ENCODE measurements at places on chromosomes 5 and 9.

DNA sequence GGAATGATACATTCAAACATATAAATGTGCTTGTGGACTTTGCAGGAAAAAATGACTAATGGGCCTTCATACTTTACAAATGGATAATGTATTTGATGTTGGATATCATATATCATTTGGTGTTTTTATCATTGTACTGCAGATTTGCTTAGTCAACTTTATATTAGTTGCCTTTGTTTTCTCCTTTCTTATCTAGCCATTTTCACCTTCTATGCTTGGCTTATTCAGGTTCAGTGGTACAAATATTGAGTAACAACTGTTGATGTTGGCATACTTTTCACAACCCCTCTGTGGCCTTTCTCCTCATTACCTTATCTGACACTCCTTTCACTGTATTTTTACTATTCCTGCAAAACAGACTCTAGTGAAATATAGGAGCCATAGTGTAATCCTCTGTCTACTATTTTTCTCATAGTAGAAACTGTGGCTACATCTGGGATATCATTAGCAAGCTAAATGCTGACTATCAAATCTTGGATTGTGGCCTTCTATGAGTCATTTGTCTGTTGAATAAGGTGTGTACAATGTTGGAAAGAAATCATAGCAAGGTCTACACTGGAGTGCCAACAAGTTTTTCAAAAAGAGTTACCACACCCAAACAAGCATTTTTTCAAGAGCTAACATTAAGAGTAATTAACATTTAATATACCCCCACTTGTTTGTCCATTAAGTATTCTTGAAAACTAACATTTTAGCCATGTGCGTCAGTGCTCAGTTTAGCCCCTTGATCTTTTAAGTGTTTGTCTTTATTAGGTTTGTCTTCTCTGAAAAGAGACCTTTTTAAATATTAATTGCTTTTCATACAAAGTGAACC is 330.1 kb downstream of the ADGRV1 start:
- no peak overlapping the region for H3K27ac ChIP-seq
- no peaks in the 10 kb centered on the region for H3K27me3 ChIP-seq
- no peak overlapping the region for H3K4me3 ChIP-seq
- DNase-seq = no peak
- H3K4me1 ChIP-seq = no peaks in the 10 kb centered on the region
- no peaks in the 10 kb centered on the region for H3K36me3 ChIP-seq

GRCh38 chr5:32581010-32581785 is 4.2 kb upstream of the SUB1 start:
- peaks cover 5% of the 10 kb centered on the region for H3K36me3 ChIP-seq
- no peak for DNase-seq
- H3K4me3 ChIP-seq = no peak overlapping the region
- peaks cover 49% of the 10 kb centered on the region for H3K4me1 ChIP-seq
- no peak overlapping the region for H3K27ac ChIP-seq

DNA sequence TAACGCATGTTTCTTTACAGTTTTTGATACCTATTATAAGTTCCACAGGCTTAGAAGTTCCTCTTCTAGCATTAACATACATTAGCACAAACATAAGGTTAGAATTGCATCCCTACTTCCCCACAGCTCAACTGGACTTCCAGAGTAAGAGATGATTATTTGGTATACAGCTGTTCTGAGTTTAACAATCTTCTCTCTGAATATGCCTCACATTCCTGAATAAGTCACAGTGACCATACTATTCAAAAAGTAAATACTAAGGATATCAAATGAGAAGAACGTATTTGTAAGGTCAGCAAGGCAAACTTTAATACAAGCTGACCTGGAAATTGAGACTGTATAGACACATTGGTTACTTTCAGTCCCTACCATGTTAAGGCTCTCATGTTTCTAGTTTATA is 21.3 kb downstream of the NR6A1 start:
- H3K36me3 ChIP-seq = no peaks in the 10 kb centered on the region
- no peak for DNase-seq
- no peak overlapping the region for H3K27ac ChIP-seq
- no peak overlapping the region for H3K4me3 ChIP-seq
- H3K27me3 ChIP-seq = peaks cover 20% of the 10 kb centered on the region

GRCh38 chr9:83981126-83981871 is 694 bp downstream of the RMI1 start:
- H3K27me3 ChIP-seq = peaks cover 4% of the 10 kb centered on the region
- H3K36me3 ChIP-seq = peaks cover 39% of the 10 kb centered on the region
- H3K4me1 ChIP-seq = peaks cover 41% of the 10 kb centered on the region
- peak overlapping the region; percentile 99 for H3K27ac ChIP-seq

- H3K4me3 ChIP-seq = no peak overlapping the region
- DNase-seq = no peak
- H3K4me1 ChIP-seq = no peaks in the 10 kb centered on the region
- no peaks in the 10 kb centered on the region for H3K36me3 ChIP-seq
- H3K27ac ChIP-seq = no peak overlapping the region
Observed at GRCh38 chr5:107253246-107253645, 417.5 kb downstream of the EFNA5 start.

GRCh38 chr5:144205141-144205551 is 34.5 kb downstream of the KCTD16 start:
- H3K4me1 ChIP-seq = peaks cover 4% of the 10 kb centered on the region
- H3K36me3 ChIP-seq = no peaks in the 10 kb centered on the region
- DNase-seq = no peak
- no peak overlapping the region for H3K27ac ChIP-seq
- H3K27me3 ChIP-seq = peaks cover 34% of the 10 kb centered on the region
- no peak overlapping the region for H3K4me3 ChIP-seq

DNA sequence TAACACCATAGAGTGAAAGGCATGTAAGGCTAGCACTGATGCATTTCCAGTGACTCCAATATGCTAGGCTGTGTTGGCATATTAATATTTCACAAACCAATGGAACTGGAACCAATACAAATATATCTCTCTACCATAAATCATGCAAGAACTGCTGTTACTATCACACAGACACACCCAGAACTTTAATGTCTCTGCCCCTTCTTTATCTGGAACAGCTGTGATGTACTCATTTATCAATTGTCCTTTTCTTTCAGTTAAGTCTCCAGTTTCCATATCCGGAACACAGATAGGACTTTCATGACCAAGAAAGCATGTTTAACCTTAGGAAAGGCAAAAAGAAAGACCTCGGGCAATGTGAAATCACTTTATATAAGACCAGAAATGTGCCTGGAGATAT is 70.3 kb downstream of the SPTLC1 start:
- H3K4me3 ChIP-seq = no peak overlapping the region
- no peak overlapping the region for H3K27ac ChIP-seq
- peaks cover 68% of the 10 kb centered on the region for H3K36me3 ChIP-seq
- no peak for DNase-seq

GRCh38 chr5:79612667-79613198 is 492 bp downstream of the TENT2 start:
- peak overlapping the region; percentile 92 for H3K4me3 ChIP-seq
- H3K4me1 ChIP-seq = peaks cover 33% of the 10 kb centered on the region
- H3K27me3 ChIP-seq = peaks cover 4% of the 10 kb centered on the region
- peaks cover 43% of the 10 kb centered on the region for H3K36me3 ChIP-seq

GRCh38 chr9:79447762-79448161 is 124.0 kb upstream of the TLE4 start:
- no peak overlapping the region for H3K27ac ChIP-seq
- no peaks in the 10 kb centered on the region for H3K4me1 ChIP-seq
- no peaks in the 10 kb centered on the region for H3K36me3 ChIP-seq
- H3K27me3 ChIP-seq = no peaks in the 10 kb centered on the region

DNA sequence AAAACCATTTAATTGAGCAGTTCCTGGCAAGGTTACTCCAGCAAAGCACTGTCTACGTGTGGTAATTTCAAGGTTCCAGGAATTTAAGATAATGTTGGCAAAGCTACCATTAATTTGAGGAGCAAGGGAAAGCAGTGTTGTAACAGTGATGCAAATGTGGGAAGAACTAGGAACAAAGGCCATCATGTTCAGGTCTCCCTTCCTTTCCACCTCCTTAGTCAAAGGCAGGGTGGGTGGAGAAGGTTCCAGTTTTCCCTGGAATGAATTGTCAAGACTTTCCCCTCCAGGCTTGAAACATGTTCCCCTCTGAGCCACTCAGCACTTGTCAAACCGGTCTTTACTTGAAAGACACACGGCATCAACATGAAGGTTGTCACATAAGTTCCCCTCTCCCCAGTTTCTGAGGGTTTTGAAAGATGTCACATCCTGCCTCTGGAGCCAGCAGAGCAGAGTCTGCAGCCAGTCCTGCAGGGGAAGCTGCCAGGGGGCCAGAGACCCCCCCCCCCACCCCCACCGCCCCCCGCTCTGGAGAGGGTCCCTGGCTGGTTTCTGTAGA is 226.0 kb downstream of the GAS1 start:
- DNase-seq = no peak
- no peak overlapping the region for H3K27ac ChIP-seq
- no peaks in the 10 kb centered on the region for H3K4me1 ChIP-seq
- H3K4me3 ChIP-seq = no peak overlapping the region
- H3K27me3 ChIP-seq = no peaks in the 10 kb centered on the region

DNA sequence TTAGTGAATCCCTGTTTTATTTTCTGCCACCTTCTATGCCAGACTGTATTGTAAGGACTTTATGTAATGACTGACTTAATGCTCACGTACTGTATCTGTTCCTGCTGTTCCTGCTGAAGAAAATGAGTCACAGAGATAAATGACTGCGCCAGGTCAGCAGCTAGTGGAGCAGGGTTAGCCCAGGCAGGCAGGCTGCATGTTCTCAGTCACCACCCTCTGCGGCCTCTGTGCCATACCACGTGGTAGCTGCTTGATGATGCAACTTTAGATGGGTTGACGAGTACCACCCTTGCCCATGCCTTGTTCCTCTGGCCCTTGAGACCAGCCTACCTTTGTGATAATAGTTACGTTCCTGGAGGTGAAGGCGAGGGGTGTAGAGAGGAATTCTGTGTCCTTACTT is 161.9 kb downstream of the TRIO start:
- no peak for DNase-seq
- H3K27me3 ChIP-seq = peaks cover 9% of the 10 kb centered on the region
- H3K27ac ChIP-seq = no peak overlapping the region
- H3K36me3 ChIP-seq = no peaks in the 10 kb centered on the region

GRCh38 chr5:58718269-58718978 is 135.5 kb downstream of the RAB3C start:
- H3K27ac ChIP-seq = no peak overlapping the region
- H3K36me3 ChIP-seq = no peaks in the 10 kb centered on the region
- H3K27me3 ChIP-seq = peaks cover 8% of the 10 kb centered on the region
- H3K4me1 ChIP-seq = no peaks in the 10 kb centered on the region

GRCh38 chr9:81759680-81760215 is 70.4 kb upstream of the TLE1 start:
- H3K4me3 ChIP-seq = no peak overlapping the region
- no peak for DNase-seq
- H3K27me3 ChIP-seq = no peaks in the 10 kb centered on the region
- H3K27ac ChIP-seq = no peak overlapping the region

DNA sequence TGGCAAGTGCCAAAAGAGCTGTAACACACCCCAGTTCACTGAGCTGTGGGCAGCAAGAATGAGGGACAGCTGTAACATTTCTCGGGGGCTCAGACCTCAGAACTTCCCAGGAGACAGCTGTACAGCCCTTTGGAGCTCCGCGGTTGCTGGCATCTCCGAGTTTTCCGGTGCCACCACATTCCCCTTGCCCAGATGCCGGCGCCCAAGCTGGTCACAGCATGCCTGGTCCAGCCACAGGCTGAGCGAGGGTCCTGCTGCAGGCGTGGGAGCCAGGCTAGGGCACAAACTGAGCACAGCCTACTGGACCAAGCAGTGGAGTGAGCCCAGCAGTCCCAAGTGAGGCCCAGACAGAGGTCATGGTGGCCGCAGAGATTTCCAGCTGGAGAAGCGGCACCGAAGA is 797.7 kb upstream of the EDIL3 start:
- H3K36me3 ChIP-seq = no peaks in the 10 kb centered on the region
- no peaks in the 10 kb centered on the region for H3K27me3 ChIP-seq
- DNase-seq = no peak
- H3K27ac ChIP-seq = no peak overlapping the region
- no peaks in the 10 kb centered on the region for H3K4me1 ChIP-seq

- no peak overlapping the region for H3K27ac ChIP-seq
- H3K36me3 ChIP-seq = no peaks in the 10 kb centered on the region
- H3K4me1 ChIP-seq = peaks cover 5% of the 10 kb centered on the region
- no peak overlapping the region for H3K4me3 ChIP-seq
- peaks cover 38% of the 10 kb centered on the region for H3K27me3 ChIP-seq
Observed at GRCh38 chr9:135108831-135109510, 21.5 kb downstream of the OLFM1 start.

- H3K27ac ChIP-seq = peak overlapping the region; percentile 14
- H3K4me3 ChIP-seq = no peak overlapping the region
- H3K27me3 ChIP-seq = peaks cover 57% of the 10 kb centered on the region
Observed at GRCh38 chr5:176870110-176870591, 29.0 kb downstream of the HK3 start.

GRCh38 chr9:19288081-19288480 is 57.6 kb downstream of the DENND4C start:
- H3K4me3 ChIP-seq = no peak overlapping the region
- H3K36me3 ChIP-seq = peaks cover 32% of the 10 kb centered on the region
- no peak overlapping the region for H3K27ac ChIP-seq
- no peaks in the 10 kb centered on the region for H3K27me3 ChIP-seq
- H3K4me1 ChIP-seq = no peaks in the 10 kb centered on the region
- no peak for DNase-seq

GRCh38 chr9:33341182-33341581 is 50.9 kb downstream of the NFX1 start:
- H3K27ac ChIP-seq = no peak overlapping the region
- no peaks in the 10 kb centered on the region for H3K27me3 ChIP-seq
- no peak overlapping the region for H3K4me3 ChIP-seq
- no peak for DNase-seq

GRCh38 chr5:33439905-33440481 is 772 bp upstream of the TARS1 start:
- peaks cover 11% of the 10 kb centered on the region for H3K36me3 ChIP-seq
- no peaks in the 10 kb centered on the region for H3K27me3 ChIP-seq
- no peak overlapping the region for H3K4me3 ChIP-seq
- DNase-seq = no peak
- H3K4me1 ChIP-seq = peaks cover 29% of the 10 kb centered on the region

- peaks cover 28% of the 10 kb centered on the region for H3K27me3 ChIP-seq
- no peaks in the 10 kb centered on the region for H3K4me1 ChIP-seq
- no peak overlapping the region for H3K4me3 ChIP-seq
- DNase-seq = no peak
- H3K36me3 ChIP-seq = no peaks in the 10 kb centered on the region
Observed at GRCh38 chr9:126203313-126203712, 123.3 kb upstream of the MVB12B start.
